ENCODE measurements at places on chromosomes 2 and 18. TPM values are rescaled to one million over a fixed set of nuclear protein-coding genes. Genes with fewer than 3 reads are reported as not detected.
A peak's percentile ranks its signal among the peaks of the same experiment; 100 is the strongest.

Gene UCN
- 0.30 TPM for polyA plus RNA-seq

- peak; percentile 68 for DNase-seq
Measured at GRCh38 chr2:102114851-102115497, 27.6 kb upstream of the IL1R1 start.

GRCh38 chr2:12455661-12456060, 261.1 kb upstream of the TRIB2 start:
- peak; percentile 35 for DNase-seq

DNA sequence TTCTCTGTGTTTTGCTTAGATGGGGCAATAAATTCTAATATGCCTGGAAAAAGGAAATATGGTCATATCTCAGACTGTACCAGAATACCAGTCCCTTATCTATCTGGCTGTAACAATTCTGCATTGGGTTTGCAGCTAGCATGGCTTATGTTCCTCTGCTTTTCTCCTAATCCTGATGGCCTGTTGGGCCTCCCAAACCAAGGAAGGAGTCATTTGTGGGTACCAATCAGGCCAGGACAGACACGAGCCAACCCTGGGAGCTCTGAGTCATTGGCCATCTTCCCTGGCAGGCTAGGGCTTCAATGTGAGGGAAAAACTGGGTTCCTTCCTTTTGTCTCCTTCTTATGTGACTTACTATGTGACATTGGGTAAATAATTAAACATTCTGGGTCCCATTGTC, 12.0 kb downstream of the SMARCAL1 start:
- DNase-seq = no peak

DNA sequence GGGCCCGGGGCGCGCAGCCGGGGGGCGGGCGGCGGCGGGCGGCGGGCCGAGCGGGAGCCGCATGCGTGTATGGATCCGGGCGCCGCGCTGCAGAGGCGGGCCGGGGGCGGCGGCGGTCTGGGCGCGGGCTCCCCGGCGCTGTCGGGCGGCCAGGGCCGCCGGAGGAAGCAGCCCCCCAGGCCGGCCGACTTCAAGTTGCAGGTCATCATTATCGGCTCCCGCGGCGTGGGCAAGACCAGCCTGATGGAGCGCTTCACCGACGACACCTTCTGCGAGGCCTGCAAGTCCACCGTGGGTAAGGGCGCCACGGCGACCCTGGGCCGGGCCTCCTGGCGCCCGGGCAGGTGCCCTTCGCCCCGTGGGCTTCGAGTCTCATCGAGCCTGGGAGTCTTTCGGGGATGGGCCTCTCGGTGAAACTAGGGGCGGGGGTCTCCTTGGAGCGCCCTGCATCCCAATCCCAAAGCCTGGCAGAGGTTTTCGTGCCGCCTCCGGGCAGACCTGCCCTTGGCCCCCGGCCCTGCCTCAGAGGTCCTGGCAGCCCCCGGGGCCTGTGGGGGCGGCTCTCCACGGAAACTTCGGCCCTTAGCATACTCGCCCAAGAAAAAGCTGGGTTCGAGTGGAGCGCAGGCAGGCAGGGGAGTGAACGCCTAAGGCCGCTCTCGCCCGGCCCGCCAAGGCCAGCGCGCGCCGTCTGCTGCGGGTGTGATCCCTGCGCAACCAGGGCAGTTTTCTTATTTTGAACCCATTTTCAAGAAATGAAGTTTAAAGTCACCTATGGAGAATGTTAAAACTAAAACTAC, 622 bp downstream of the RAB12 start:
- no peak for DNase-seq

DNA sequence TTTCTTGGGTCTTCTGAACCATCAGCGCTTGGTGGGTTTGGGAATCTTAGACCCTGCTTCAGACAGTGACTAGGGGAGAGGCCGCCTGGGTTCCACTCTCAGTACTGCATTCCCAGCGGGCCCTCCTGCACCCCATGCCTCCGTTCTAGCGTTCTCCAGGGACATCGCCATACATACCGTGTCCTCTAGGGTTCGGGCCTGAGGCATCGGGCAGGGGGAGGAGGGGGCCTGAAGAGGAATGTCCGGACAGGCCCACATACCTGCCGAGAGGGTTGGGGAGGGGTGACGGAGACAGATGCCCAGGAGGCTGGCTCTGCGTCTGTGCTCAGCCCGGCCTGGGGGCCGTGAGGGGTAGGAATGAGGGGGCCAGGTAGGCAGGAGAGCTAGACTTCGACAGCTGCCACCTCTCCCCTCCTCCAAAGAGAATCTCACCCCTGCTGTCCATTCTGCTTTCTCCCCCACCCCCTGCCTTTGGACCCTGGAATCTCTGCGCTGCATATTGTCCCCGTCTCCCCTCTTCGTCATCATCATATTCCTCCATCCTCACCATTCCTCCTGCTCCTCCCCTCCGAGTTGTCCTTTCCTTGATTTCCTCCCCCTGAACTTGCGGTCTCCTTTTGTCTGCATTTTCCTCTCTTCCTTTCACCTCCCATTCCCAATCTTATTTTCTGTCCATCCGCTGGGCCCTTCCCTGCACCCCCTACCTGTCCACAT, 7.8 kb upstream of the WNT10A start:
- no peak for DNase-seq

GRCh38 chr2:144798034-144798433, 278.1 kb upstream of the ZEB2 start:
- DNase-seq = no peak

DNA sequence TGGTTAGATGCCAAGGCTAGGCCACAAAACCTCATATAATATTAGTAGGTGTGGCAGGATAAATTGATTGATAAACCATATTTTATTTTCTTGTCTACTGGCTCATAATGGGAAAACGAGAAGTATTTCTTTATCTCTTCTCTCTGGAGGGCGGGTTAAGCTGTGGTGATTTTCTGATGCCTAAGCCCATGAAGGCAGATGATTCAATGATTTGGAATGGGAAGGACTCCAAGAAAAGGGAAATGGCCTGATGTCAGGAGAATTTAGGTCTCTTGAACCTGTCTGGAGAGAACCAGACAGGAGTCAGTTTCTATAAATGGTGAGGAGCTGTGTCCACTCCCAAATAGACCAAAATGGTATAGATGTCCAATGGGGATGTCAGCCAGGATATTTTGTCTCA, 18.7 kb upstream of the MAP4K3 start:
- peak; percentile 55 for DNase-seq

DNA sequence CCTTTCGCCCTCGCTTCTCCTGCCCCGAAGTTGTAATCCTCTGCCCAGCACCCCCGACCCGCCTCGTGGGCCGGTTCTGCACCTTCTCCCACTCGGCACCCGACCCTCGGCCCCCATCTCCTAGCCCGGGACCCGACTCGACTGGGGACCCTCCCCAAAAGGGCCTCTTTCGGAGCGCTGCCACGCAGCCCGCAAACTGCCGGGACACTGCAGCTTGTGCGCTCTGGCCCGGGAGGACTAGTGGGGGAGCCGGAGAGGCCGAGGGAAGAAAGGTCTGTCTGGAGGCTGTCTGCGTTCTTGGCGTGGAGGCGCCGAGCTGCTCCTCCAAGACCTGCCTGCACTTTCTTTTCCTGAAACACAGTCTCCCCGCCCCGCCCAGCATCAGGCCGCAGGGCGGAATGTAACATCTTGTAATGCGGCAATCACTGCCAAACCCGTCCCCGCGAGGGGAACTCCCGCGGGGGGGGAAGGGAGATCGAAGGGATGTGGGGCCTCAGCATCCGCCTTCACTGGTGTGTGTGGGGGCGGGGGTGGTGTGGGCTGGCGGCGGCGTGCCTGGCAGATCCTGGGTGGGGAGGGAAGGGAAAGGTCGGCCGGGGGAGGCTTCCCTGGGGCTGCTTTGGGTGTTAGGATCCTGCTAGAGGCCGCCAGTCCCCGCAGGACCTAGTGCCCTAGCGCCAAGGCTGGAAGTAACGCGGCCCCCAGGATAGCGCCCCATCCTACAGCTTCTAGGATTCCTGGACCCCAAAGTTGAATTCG, 7.4 kb downstream of the DLX2 start:
- peak; percentile 78 for DNase-seq
